ENCODE measurements at places on chromosomes 7 and 10.

DNA sequence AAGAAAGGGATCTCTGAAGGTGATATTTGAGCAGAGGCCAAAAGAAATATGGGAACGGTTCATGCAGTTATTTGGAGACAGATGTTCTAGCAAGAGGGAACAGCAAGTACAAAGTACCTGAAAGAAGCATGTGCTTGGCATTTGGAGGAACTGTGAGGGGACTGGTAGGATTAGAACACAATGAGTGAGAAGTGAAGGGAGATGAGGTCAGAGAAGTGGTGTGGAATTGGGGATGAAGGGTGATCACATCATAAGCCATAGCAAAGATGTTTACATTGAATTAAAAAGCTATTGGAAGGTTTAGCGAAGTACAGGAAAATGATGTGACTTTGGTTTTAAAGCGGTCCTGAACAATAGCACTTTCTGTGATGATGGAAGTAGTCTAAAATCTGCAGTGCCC lies 402.4 kb upstream of the LRGUK start:
- no peak for DNase-seq

GRCh38 chr7:66379542-66380160 lies 174.5 kb downstream of the TPST1 start:
- DNase-seq, result no peak

GRCh38 chr7:27128034-27128433 lies 2.5 kb downstream of the HOXA4 start:
- DNase-seq, result no peak

DNA sequence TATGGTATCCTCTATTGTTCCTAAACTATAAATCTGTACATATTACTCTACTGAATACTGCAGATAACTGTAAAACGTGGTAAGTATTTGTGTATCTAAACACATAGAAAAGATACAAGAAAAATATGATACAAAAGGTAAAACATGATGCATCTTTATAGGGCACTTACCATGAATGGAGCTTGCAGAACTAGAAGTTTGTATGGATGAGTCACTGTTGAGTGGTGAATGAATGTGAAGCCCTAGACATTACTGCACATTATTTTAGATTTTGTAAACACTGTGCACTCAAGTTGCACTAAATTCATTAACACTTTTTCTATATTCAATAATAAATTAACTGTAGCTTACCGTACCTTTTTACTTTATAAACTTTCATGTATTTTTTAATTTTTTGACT lies 357.5 kb downstream of the ZWINT start:
- DNase-seq, result no peak

Data from stimulated activated CD4-positive, alpha-beta T cell treated with anti-CD3 and anti-CD28 coated beads, Interleukin-4, amount 100 ng/mL, for 48 hours (primary cell).